ENCODE measurements at places on chromosomes 4 and X.

DNA sequence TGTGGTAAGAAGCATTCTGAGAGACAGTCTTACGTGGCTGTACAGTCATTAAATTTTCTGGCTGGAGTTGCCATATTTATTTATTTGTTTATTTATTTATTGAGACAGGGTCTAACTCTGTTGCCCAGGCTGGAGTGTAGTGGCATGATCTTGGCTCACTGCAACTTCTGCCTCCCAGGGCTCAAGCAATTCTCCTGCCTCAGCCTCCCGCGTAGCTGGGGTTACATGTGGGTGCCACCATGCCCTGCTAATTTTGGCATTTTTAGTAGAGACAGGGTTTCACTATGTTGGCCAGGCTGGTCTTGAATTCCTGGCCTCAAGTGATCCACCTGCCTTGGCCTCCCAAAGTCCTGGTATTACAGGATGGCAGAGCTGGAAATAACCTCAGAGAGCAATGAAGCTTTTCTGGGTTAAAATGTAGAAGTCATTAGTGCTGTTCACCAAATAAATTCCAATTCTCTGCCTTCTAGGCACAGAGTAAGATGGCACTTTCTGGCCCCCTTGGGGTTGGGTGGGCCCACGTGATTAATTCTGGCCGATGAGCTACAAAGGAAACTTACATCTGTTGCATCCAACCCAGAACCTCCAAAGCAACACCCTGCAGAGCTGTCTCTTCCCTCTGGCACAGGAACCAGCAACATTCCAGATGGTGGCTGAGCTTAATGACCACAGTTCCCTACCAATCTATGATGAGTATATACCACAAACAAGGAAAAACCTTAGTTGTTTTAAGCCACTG, 4.5 kb downstream of the MRFAP1 start:
- no peak for DNase-seq

DNA sequence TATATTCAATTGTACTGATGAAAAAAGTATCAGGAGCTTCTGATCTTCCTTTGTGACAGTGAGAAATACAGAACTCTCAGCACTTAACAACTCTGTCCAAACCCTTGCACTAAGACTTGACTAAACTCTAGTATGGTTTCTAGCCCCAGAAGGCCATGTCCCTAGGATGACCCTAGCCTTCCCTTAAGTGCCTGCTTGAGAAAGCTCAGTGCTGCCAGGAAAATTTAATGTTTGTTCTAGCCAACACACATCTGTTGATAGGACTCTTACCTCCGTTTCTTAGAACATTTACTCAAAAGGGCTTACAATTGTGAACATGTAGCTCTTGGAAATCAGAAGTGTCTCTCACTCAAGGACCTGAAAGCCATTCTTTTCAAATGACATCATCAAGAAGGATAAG, 1055.2 kb upstream of the FTHL17 start:
- no peak for DNase-seq

- no peak for DNase-seq
Measured at GRCh38 chrX:15947648-15948317, 93.2 kb upstream of the AP1S2 start.

DNA sequence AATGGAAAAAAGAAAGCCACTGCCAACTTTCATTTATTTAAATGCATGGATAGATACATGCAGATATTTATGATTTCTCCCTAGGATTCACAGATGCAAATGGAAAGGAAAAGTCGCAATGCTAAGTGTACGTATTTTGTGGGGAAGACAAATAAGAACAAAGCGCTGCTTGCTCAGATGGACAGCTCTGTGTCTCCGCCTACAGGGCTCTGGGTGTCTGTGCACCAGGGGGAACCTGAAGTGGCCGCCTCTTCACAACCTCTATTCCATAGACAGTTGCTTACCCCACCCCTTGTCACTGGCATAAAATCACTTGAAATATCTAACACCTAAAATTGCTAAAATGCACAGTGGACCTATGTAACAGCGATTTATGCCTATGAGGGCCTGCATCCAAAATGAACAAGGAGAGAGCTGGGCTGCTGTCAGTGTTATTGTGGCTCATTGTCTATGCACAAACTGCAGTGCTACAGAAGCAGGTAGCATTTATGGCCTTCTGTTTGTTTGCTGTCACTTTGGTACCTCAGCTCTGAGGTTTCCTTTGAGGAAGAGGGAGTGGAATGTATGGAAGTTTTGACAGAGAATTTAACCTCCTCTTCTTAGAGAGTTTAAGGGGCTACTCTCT, 58.6 kb upstream of the PAGE1 start:
- peak; percentile 63 for DNase-seq

GRCh38 chr4:66273110-66273509, 602.8 kb upstream of the EPHA5 start:
- DNase-seq = no peak

DNA sequence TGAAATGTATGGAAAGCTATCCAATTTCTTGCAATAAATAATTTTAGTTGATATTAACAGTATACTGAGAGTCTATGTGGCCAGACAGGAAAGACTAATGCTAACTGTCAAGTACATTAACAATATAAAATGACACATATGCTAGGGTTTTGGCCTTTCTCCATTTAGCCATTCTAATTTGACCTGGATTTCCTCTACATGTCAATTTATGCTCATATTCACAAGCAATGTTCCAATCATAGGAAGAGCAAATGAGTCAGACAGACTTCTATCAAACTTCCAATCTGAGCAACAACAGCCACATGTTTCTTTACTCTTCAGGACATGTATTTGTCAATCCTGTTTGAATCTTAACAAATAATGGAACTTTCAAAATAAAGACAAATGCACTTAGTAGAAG, 53.6 kb downstream of the CORIN start:
- DNase-seq = no peak
